ENCODE measurements at places on chromosomes 1 and 21. TPM values are rescaled to one million over a fixed set of nuclear protein-coding genes. Genes with fewer than 3 reads are reported as not detected.

DNA sequence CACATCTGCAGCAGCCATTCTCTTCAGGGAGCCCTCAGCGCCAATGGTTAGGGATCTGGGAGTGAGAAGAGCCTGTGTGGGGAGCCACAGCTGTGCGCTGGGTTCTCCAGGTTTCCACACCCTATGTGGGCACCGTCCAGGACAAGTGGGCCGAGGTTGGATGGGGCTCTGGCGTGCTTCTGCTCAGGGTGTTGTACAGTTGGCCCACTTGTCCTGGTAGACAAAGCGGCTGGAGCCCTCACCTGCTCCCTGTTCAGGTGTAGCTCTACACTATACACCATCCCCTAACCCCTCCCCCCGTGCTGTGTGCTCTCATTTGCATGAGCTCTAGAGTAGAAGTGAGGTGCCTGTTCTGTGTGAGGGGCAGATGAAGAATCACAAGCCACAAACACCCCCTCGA is 12.2 kb downstream of the SH3BP5L start:
- no peak for DNase-seq
- no peaks in the 10 kb centered on the region for H3K27me3 ChIP-seq
- no peak overlapping the region for H3K4me3 ChIP-seq
- no peak overlapping the region for H3K27ac ChIP-seq
- peaks cover 28% of the 10 kb centered on the region for H3K4me1 ChIP-seq

- peaks cover 65% of the 10 kb centered on the region for H3K4me1 ChIP-seq
- no peak for DNase-seq
- no peaks in the 10 kb centered on the region for H3K27me3 ChIP-seq
- peak overlapping the region; percentile 95 for H3K27ac ChIP-seq
- H3K36me3 ChIP-seq, result peaks cover 50% of the 10 kb centered on the region
- no peak overlapping the region for H3K4me3 ChIP-seq
Measured at GRCh38 chr1:12015001-12015491, 4.3 kb upstream of the MIIP start.

The LHX8 gene
- total RNA-seq, result not detected

DNA sequence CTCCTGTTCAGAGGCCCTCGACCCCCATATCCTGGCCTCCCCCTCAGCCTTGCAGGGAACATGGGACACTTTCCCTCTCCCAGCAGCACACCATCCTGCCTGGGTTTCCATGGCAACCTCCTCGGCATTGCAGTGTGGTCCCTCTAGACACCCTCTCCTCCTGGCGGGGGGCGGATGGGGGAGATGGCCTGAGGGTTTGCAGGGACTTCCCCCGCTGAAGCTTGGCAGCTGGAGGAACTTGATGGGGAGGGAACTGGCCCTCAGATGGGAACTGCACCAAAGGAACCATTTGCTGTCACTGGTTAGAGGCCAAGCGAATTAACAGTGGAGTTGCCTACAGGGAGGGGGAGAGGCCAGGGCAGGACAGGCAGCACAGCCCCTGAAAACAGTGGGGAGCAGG is 28.7 kb downstream of the RIMS3 start:
- no peak overlapping the region for H3K27ac ChIP-seq
- H3K4me1 ChIP-seq, result peaks cover 11% of the 10 kb centered on the region
- no peak overlapping the region for H3K4me3 ChIP-seq
- H3K36me3 ChIP-seq, result peaks cover 5% of the 10 kb centered on the region

The ANGPTL1 gene
- total RNA-seq, result not detected

- H3K4me3 ChIP-seq, result no peak overlapping the region
- H3K27ac ChIP-seq, result no peak overlapping the region
- H3K36me3 ChIP-seq, result no peaks in the 10 kb centered on the region
- DNase-seq, result no peak
- no peaks in the 10 kb centered on the region for H3K4me1 ChIP-seq
Measured at GRCh38 chr1:218034468-218034867, 250.6 kb upstream of the RRP15 start.

DNA sequence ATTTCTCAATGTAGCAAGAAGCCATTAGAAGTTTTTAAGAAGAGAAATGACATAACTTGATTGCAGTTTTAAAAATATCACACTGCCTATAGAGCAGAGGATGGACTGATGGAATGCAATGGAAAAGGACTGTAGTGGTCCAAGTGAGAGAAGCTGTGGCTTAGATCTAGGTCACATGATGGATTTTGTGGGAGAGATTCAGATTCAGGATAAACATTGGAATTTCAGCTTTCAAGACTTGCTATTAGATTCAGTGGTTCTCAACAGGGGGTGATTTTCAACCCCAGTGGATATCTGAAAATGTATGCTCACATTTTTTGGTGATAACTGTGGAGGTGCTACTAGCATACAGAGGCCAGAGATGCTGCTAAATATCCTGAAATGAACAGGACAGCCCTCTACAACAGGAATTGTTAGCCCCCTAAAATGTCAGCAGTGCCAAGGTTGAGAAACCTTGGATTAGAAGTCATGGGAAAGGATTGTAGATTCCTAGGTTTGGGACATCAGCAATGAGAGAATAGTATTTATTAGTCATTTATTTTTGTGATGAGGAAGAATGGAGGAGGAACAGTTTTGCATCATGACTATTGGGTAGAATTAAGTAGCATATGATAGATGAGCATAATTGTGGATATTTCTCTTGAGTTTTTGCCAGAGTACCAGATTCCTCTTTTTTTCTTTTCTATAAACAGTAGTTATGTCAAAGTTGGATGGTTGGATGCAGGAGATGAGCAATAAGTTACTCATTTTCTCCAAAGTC is 30.1 kb upstream of the KCNK2 start:
- no peak for DNase-seq
- H3K27ac ChIP-seq, result no peak overlapping the region
- H3K36me3 ChIP-seq, result no peaks in the 10 kb centered on the region
- H3K4me3 ChIP-seq, result no peak overlapping the region
- H3K4me1 ChIP-seq, result no peaks in the 10 kb centered on the region

DNA sequence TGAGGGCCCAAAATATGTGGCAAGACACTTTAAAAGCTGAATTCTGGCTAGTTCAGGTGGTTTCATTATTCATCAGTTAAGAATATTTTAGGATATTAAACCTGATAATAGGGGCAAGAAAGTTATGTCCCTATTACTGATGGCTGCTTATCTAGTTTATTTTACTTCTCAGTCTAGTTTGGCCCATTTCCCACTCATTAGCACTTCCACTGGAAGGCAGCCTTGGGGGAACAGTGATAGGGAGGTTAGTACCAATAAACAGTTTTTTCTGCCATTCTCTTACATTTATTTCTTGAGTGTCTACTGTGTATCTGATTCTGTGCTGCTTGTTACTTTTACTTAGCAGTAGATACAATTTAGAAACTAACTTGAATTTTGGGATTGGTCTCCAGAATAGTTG is 9.0 kb downstream of the PPP1R12B start:
- no peak overlapping the region for H3K27ac ChIP-seq
- no peaks in the 10 kb centered on the region for H3K27me3 ChIP-seq
- peaks cover 2% of the 10 kb centered on the region for H3K36me3 ChIP-seq

GRCh38 chr1:55211863-55212262 is 3.3 kb downstream of the USP24 start:
- peaks cover 18% of the 10 kb centered on the region for H3K36me3 ChIP-seq
- H3K4me1 ChIP-seq, result peaks cover 64% of the 10 kb centered on the region
- H3K27ac ChIP-seq, result peak overlapping the region; percentile 70
- DNase-seq, result no peak
- H3K27me3 ChIP-seq, result no peaks in the 10 kb centered on the region

DNA sequence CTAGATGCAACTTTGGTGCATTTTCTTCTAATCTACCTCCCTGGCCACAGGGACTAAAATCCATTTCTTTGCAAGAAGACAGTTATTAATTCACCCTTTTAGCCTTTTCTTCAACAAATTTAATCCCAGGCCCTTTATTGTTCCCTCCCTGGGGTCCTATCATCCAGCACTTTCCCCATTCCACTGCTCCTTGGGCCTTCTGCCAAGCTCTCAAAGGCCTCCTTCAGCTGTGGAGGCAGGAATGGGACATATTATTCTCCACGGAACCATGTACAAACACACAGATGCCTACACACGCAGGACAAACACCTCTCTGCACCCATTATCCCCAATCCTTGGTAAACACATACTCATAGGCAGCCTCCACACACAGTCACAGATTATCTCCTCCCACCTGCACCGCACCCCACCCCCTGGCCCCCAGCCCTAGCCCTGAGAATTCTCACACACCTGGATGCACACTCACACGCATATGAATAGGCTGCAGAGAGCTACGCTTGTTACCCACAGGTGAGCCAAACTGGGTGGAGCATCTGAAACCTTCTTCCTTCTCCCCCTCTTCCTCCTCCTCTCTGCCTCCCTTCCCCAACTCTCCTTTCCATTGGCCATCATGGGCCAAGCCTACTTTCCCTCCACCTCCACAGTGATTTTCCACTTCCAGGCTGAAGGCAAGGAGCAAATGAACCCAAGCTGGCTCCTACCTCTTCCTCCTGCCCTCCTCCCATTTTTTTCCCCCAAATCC is 11.7 kb downstream of the TAGLN2 start:
- peak overlapping the region; percentile 78 for H3K27ac ChIP-seq
- H3K4me3 ChIP-seq, result no peak overlapping the region
- peaks cover 42% of the 10 kb centered on the region for H3K36me3 ChIP-seq

DNA sequence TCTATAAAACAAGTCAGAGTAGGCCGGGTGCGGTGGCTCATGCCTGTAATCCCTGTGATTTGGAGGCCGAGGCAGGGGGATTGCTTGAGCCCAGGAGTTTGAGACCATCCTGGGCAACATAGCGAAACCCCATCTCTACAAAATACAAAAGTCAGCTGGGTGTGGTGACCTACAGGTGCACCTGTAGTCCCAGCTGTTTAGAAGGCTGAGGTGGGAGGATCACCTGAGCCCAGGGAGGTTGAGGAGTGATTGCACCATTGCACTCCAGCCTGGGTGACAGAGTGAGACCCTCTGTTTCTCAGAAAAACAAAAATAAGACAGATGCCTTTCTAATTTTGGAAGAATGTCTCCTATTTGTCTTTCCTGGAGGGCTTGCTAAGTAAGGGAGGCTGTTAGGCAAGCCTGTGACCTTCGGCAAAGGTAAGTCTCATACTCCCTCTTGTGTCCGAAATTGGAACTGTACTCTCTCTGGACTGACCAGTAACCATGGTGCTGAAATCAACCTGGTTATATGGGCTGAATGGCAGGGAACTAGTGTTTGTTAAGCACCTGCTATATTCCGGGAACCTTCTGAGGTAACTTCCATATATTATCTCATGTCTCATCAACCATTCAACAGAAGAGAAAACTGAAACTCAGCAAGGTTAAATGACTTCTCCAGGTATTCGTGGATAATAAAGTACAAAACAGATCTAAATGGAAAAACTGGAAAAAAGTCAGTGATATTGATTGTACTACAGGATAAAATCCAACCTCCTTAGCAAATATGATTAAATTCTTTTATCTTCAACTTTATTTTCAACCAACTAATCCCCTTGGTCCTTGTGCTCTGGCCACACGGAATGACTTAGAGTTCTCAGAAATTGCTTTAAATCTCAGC is 11.8 kb upstream of the RAB3B start:
- DNase-seq, result peak; percentile 40
- H3K36me3 ChIP-seq, result no peaks in the 10 kb centered on the region
- H3K27ac ChIP-seq, result no peak overlapping the region
- H3K27me3 ChIP-seq, result peaks cover 24% of the 10 kb centered on the region

Measured in activated CD4-positive, alpha-beta memory T cell treated with anti-CD3 and anti-CD28 coated beads, Interleukin-2, amount 10 ng/mL, durations not matched to agents 7 days and 5 days (primary cell).